ENCODE measurements at places on chromosomes 5 and 9.

DNA sequence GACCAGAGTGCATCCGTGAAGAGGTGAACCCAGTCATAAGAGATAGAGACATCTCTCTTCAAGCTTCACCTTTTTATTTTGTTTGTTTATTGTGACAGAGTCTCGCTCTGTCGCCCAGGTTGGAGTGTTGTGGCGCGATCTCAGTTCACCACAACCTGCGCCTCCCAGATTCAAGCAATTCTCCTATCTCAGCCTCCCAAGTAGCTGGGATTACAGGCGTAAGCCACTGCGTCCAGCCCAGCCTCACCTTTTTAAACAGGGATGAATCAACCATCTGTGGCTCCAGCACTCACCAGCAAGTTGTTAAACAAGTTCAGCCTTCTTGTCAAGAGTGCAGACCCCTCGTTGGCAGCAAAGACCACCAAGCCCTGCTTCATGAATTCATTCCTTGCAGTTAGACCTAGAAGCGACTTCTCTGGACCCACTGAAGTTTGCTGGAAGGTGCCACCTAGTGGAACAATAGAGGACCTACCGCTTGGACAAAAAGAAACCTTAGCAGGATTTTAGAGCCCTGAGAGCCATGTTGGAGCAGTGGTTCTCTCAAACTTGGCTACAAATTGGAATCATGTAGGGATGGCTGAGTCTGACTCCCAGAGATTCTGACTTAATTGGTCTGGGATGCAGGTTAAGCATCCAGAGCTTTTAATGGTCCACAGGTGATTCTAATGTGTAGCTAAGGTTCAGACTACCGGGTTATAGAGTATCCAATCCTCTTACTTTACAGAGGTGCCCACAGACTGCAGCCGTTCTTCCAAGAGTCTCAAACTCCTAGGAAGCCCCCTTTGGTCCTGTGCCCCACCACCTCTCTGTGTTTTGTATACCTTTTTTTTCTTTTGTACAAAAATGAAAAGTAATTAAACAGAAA, 10.5 kb upstream of the GALNT10 start:
- no peak for DNase-seq

- peak; percentile 73 for DNase-seq
Observed at GRCh38 chr5:80165452-80165851, 90.4 kb downstream of the SERINC5 start.

DNA sequence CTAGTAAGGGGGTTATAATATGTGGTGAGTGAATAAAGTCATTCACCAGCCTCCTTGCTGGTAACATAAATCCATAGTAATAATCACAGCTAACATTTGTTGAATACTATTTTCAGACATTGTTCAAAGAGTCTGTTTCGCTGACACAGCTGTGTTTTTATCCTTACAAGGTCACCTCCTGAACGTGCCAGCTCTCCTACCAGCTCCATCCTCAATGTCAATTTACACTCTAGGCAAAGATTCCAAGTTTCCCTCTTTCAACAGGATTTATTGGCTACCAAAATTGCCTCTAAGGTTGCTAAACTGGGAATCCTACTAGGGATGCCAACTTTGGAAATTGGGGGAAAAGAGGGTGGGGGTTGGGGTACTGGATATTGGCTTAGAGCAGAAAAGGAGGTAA, 30.7 kb upstream of the SMC5 start:
- no peak for DNase-seq

GRCh38 chr5:128842241-128842640, 123.0 kb upstream of the SLC27A6 start:
- no peak for DNase-seq

- DNase-seq: no peak
Observed at GRCh38 chr5:13831351-13831750, 113.1 kb downstream of the DNAH5 start.

- DNase-seq: no peak
Observed at GRCh38 chr5:171834461-171834860, 48.8 kb downstream of the SMIM23 start.

GRCh38 chr9:89603767-89604665, 796 bp upstream of the GADD45G start:
- DNase-seq: peak; percentile 73

- DNase-seq: no peak
Observed at GRCh38 chr9:81826517-81826906, 101.7 kb upstream of the SPATA31D4 start.

- DNase-seq: no peak
Observed at GRCh38 chr9:7402334-7403027, 397.1 kb downstream of the DMAC1 start.

- no peak for DNase-seq
Observed at GRCh38 chr5:87069974-87070608, 197.6 kb upstream of the RASA1 start.

- DNase-seq: no peak
Observed at GRCh38 chr5:57325678-57326397, 152.0 kb downstream of the GPBP1 start.

DNA sequence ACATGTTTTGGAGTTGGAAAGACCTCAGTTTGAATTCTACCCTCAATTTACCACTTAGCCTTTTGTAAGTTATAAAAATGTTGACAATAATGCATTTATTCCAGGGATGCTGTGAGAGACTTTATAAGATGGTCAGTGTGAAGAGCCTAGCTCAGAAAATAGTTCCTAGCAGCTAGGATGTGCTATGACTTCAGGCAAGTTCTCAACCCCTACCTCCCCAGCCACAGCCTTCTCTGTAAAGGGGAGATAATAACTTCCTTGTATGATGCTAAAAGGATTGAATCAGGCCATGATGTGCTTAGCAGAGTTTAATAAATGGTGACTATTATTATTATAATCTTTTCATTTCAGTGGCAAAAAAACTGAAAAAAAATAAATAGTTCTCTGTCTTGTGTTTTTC, 77.6 kb downstream of the ALDH1A1 start:
- no peak for DNase-seq

DNA sequence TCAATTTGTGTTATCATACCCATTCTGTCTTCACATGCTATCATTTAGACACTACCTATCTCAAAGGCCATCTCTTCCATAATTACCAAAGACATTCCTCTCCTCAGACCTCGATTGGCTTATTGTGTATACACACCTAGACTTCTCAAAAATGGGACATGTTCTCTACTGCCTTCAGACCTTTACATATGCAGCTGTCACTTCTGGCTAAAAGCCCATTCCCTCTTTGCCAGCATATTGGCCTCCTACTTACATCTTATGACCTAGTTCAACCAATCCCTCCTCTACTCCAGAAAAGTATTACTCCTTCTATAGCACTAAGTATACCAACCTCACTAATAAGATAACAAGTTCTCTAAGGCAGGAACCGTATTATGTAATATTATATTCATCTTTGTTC, 84.4 kb downstream of the RAPGEF6 start:
- no peak for DNase-seq

- DNase-seq: no peak
Observed at GRCh38 chr9:14447103-14447502, 133.2 kb upstream of the NFIB start.

DNA sequence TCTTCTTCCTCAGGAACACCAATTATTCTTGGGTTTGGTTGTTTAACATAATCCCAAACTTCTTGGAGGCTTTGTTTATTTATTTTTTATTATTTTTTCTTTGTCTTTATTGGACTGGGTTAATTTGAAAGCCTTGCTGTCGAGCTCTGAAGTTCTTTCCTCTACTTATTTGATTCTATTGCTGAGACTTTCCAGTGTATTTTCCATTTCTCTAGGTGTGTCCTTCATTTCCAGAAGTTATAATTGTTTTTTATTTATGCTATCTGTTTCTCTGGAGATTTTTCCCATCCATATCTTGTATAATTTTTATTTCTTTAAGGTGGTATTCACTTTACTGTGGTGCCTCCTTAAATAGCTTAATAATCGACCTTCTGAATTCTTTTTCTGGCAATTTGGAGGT, 8.8 kb upstream of the RIOK2 start:
- DNase-seq: no peak

DNA sequence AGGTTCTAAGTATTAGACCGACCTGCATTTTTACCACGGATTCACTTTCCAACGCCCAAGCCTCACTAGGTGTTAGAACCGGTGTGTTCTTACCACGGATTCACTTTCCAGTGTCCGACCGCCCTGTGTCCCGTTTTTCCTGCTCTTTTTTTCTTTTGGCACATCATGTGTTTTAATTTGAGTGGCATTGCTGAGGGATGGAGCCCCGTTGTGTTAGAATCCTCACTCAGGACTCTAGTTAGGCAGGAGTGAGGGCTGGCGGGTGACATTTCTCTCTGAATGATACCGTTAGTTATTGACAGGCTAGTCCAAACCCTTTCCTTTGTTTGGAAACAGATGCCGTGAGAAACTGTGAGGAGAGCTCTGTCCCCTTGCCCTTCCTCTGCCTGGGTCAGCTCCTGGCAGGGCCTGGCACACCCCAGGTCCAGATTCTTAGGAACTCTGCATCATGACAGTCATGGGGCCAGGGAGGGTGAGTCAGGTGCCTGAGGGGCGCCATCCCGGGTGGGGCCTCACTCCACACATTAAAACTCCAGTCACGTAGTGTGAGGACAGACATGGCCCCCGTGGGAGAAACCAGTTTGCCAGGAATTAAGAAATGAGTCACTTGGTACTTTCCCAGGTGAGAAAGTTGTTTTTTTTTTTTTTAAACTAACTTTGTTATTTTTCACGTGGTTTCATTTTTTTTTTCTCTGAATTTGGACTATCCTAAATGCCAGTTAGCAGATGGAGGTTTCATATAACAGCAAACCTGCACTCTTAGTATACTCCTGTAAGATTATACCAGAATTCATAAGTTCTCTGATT, 15.8 kb downstream of the EXOC3 start:
- no peak for DNase-seq

DNA sequence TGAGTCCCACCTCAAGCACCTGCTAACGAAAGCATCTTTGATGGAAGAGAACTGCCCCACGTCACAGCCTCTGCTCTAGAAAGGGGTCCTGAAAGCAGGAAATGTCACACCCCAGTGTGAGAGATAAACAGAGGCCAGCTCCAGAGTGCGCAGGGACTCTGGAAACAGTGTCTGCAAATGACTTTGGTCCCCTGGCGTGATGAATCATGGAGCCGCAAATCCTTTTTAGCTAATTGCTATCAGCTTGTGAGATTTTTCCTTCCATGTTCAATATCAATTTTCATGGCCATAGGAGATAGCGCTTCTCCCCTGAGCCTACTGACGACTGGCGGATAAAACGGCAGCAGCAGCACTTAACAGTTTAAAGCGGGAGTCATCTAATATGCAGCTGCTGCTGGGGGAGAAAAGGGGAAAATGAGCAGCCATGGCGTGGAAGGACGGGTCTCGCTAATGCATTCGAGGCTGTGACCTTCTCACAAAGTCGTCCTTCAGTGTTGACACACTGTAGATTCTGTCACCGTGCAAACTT, 209.6 kb upstream of the IRX1 start:
- DNase-seq: no peak

DNA sequence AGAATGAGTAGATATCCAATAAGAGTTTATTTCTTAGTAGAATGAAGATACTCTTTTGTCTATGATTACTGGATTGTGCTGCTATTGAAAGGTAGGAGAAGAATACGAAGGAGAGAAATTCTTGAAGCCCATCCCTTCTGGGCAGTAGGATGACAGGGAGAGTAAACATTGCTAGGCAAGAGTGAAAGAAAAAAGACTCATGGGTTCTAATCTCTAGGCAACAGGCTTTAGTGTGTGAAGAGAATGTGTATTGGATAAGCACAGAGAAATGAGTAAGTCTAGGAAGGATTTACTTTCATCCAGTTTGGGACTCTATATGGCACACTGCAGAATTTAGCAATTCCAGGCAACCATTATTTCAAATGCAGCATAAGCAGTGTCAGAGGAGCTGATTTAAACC, 216.0 kb downstream of the GABRG2 start:
- no peak for DNase-seq

- DNase-seq: no peak
Observed at GRCh38 chr5:32909207-32909606, 198.1 kb downstream of the NPR3 start.

DNA sequence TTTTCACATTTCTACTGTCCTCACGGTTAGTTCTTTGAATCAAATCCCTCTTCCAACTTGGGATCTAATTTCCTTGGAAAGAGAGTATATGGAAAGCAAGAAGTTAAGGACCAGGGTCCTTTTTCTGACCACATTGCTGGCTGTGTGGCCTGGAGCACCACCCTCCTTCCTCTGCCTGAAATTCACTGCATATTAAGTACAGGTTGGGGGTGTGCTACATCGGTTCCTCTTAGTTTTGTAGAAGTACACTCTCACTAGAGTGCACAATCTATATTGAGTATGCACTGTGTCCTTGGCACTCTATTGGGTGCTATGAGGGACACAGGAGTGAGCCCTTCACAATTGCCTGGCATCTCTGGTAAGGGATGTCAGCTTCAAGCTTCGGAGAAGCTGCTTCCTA, 53.8 kb upstream of the KLF9 start:
- DNase-seq: no peak

DNA sequence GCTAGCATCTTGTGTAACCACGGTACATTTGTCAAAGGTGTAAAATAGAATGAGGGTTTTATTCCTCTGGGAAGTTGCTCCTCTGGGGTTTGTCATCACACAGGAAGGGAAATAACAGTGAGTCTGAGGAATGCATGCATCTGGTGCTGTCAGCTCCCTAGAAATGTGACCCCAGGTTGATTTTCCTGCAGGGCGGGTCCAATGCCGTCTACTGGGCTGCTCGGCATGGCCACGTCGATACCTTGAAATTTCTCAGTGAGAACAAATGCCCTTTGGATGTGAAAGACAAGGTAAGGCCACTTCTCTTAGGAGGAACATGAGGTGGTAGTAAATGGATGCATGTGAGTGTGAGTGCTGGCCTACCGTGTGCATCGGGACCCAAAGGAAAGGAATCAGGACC, 78.8 kb upstream of the CTSL start:
- no peak for DNase-seq

- DNase-seq: no peak
Observed at GRCh38 chr9:28456861-28457260, 883.6 kb upstream of the C9orf72 start.

GRCh38 chr5:13307480-13307879, 637.0 kb downstream of the DNAH5 start:
- no peak for DNase-seq

DNA sequence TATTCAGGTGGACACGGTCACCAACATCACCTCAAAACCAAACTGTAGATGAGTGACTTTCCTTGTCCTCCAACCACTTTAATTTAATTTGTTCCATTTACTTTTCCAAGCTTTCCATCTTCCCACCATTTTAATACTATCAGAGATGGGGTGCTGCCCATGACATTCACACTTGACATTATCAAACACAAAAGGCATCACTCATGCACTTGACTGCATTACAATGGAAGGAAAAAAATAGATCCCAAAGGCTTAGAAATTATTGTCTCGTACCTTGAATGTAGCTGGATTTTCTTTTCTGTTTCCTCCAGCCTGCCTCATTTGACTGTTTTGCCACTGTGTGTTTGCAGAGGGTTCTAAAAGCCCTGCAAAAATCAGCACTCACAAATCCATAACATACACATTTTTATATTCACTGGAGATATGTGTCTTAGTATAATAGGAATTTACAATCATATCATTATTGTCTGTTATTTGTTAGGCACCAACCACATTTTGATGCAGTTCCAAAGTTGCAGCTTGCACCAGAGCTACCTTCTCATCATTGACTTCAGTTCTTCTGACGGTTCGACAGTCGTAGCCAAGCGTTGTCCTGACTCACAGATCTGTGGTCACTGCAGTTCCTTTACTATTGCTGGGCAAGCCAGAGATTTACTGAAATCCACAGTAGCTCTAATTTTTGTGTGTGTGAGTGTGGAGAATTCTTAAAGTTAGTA, 712.3 kb upstream of the WWC1 start:
- DNase-seq: no peak

- no peak for DNase-seq
Observed at GRCh38 chr5:168152660-168153059, 138.8 kb upstream of the WWC1 start.
